ENCODE measurements at places on chromosomes 5 and 9.

DNA sequence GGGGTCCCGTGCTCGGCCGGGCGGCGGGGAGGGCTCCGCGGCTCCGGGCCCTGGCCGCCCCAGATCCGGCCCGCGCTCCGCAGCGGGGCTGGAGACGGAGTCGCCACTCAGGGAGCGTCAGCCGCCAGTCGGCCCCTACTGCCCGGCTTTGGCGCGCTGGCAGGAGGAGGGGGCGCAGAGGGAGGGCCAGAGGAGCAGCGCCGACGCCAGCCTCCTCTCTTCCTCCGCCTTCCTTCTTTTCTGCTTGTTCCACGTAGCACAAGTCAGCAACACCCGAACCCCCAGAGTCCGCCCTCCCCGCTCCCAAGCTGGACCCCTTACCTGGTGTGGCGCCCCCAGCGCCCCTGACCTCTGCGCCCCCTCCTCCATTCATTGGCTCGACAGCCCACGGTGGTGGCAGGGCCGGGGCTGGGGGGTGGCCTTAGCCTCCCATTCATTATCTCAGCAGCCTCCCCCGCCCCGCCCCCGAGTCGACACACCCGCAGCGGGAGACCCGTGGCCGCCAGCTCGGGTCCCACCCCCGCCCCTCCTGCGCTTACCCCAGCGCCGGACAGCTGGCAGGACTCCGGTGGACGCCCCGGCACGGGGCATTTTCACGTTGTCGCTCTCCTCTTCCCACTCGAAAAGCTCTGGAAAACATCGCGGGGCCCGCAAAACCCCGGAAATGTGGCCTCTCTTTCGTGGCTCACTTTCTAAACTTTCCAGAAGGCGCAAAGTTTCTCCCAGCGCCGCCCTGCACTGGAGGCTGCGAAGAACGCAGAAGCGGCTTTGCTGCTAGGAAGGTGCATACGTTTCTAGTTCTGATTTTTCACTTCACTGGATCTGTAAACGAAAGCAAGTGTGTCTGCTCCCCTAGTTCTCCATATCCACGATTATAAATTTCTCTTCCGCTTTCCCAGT lies at the start of gene LPAR1:
LPAR1 (minus strand) TSS at position 140 of the 900 bp plus-strand sequence. CDS start 66,353 bp downstream, outside the sequence.
- no peak for DNase-seq

DNA sequence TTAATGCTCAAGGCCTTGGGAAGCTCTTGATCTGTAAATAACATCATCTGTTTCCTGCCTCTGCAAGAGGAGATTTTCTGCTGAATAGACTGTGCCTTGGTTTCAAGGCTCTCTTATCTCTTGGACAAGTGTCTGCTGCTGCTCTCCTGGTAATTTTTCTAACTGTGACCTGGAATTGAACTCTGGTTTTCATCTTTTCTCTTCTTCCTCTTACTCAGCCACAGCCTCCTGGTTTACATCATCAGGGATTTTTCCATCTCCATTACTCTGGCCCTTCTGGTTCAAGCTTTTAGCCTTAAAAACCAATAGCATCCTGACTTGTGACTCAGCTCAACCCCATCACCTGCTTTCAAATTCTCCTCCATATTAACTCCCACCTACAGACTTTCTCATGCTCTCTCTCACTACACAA lies 49.6 kb upstream of the ITGA1 start:
- DNase-seq: no peak

DNA sequence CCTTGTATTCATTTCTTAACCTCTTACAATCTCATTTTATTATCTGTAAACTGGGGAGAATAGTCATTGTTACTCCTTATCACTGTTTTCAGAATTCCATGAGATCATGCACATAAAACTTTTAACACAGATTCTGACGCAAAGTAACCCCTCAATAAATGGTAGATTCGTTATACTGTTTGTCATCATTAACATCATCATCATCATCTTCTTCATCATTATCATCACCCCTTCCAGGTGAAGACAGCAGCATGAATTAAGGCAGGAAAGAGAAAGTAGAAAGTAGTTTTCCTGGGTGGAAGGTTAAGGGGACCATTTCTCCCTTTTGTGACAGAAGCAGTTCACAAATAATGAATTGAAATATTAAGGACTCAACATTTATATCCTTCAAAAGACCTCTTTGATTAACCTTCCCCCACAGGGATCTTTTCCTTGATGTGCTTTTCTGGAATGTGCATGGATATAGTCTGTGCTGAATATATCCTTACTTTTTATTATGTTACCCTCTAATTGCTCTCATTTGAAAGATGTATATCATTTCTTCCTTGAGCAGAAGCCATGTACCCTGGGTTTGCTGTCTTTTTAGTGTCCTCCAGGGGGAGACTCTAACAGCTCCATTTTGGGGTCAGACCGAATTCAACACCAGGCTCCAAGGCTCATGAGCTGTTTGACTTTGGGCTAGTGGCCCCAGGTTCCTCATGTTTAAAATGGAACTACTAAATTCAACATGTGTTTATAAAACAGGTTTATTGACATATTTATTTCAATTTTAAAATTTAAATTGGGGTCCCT lies 1029.9 kb upstream of the WWC1 start:
- no peak for DNase-seq

- DNase-seq: no peak
Measured at GRCh38 chr9:78806492-78807160, 509.7 kb downstream of the PSAT1 start.

- DNase-seq: no peak
Measured at GRCh38 chr9:37390759-37391158, 31.7 kb upstream of the GRHPR start.

- no peak for DNase-seq
Measured at GRCh38 chr5:22560147-22560546, 293.0 kb downstream of the CDH12 start.

- DNase-seq: no peak
Measured at GRCh38 chr5:1824903-1825841, 24.0 kb downstream of the NDUFS6 start.

DNA sequence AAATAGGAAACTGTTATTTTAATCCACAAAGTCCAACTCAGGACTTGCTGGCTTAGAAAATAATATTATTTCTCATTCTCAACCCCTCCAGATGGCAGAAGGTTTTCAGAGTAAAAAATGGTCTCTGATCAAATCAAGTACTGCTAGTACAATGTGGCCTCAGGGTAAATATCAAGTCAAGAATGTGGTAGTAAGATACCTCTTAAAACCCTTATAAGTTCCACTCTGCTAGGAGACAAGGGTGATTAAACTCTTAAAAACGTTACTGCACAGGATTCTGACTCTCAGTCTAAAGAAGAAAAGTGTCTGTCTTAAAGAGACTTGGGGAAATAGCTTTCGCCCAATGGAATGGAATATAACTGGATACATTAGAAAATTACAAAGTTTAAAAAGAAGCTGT lies 120.8 kb upstream of the PDE4D start:
- DNase-seq: no peak

DNA sequence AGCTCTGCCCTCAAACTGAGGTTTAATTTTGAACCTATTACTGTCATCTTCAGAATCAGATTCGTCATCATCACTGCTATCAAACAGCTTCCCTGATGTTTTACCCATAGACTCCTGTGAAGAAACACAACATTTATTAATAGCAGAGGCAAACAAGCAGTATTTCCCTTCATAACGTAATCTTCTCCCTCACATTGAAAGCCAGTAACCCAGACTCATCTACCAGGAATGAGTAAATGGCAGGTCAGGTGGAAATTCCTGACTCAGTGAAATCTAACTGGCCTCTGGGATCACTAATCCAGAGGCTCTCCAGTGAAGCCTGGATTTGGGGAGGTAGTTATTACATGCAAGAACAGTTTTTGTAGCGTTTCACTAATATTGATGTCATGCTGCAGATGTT lies 14.6 kb downstream of the NOL8 start:
- no peak for DNase-seq

- no peak for DNase-seq
Measured at GRCh38 chr5:61263072-61263471, 69.0 kb upstream of the ZSWIM6 start.

DNA sequence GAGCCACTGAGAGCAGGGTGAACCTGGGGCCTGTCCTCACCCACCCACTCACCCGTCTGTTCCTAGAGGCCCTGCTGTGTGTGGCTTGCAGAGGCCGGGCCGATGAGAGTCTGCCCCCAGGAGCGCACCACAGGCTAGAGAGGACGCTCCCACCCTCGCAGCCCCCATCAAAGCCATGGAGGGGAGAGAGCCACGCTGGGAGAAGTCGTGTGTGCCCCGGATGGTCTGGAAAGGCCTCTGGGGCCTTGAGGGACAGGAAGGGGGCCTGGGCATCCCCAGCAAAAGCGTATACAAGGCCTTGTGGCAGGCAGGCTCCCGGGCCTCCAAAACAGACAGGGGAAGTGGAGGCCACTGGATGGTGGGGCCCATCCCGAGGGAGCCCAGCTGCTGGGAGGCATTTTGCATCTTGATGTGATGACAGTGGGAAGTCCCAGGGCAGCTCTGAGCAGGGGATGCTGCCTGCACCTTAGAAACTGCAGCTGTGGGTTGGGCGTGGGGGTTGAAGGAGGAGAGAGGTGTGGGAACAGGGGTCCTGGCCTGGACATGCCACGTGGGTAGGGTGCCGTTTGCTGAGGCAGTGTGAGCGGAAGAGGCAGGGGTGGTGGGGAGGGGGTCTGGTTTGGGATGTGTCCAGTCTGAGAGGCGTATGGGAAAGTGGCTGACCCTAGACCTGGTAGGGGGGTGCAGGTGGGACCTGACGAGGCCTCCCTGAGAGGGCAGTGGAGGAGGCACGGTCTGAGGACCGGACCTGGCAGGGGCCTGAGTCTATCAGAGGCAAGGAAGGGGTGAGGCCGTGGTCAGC lies 43.0 kb upstream of the NOTCH1 start:
- no peak for DNase-seq

DNA sequence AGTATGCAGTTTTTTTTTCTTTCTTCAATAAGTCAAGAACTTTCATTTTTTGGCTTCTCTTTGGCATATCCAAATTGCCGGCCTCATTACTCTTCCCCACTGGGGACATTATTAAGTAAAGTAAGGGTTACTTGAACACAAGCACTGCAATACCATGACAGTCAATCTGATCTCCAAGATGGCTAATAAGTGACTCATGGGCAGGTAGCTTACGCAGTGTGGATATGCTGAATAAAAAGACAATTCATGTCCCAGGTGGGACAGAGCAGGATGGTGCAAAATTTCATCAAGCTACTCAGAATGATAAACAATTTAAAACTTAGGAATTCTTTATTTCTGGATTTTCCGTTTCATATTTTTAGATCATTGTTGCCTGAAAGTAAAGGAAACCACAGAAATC lies 671.8 kb downstream of the ACTL7B start:
- DNase-seq: no peak

DNA sequence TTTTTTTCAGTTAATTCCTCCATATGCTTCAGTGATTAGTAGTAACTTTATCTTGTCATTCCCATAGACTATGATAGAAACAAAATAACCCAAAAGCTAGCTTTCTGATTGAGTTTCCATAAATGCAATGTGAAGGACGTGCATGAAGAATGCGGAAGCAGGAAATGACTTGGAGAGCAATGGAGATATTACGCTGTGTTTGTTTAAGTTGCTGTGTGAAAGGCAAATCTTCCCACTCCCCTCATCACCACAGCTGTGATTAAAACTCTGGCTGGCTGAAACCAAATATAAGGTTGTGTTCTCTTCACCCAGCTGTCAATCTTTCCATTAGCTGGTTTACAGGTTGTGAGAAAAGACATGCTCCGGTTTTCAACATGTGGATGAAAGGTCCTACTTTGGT lies 83.9 kb downstream of the NR2F1-AS1 start:
- no peak for DNase-seq

GRCh38 chr5:136667789-136668188 lies 302.4 kb upstream of the TRPC7 start:
- DNase-seq: no peak

GRCh38 chr9:36163049-36163785 lies 6.0 kb upstream of the CCIN start:
- DNase-seq: no peak

DNA sequence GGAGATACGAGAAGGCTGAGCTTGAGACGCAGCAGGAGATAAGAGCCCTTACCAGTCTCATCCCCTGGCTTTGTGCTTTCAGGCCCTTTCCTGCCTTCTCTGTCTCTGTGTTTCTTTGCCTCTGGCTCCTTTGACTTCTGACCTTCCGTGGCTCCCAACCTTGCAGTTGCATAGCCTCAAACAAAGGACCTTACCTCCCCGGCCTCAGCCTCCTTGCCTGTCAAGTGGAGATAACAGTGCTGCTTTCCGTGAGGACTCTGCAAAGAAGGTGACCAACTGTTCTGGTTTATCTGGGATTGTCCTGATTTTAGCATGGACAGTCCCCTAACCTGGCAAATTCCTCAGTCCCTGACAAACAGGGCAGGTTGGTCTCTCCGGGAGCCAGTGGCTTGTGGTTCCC lies 287.8 kb upstream of the MVB12B start:
- no peak for DNase-seq

DNA sequence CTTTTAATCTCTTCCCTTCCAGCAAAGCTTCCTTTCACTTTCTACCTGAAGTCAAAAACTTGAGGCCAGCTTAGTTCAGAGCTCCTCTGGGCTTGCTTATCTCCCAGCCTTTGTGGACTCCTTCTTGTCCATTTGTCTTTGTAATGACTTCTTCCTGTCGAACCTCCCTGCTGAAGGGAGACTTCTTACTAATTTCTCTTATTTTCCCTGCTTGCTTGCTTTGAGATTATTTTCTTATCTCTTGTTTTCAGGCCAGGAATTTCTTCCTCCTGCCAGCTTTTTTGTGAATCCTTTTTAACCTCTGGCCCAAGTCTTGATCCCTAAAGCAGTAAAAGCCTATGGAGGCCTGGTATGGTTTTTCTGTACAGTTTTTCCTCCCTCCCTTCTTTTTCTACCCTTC lies 46.8 kb upstream of the DHFR start:
- no peak for DNase-seq

- no peak for DNase-seq
Measured at GRCh38 chr9:111938427-111938800, 41.8 kb downstream of the UGCG start.

DNA sequence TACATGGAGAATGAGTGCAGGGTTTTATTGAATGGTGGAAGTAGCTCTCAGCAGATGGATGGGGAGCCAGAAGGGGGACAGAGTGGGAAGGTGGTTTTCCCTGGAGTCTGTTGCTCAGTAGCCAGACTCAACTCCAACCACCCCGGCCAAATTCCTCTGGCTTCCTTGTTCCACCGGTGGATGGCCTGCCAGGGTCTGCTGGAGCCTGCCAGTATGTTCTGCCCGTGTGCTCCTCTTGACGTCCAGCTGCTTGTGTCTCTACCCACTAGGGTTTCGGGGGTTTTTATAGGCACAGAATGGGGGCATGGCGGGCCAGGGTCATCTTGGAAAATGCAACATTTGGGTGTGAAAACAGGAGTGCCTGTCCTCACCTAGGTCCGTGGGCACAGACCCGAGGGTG lies 51.4 kb upstream of the KLF9 start:
- no peak for DNase-seq

- no peak for DNase-seq
Measured at GRCh38 chr9:73583576-73583975, 431.9 kb downstream of the ANXA1 start.

- no peak for DNase-seq
Measured at GRCh38 chr9:127526655-127527559, 75.6 kb downstream of the LRSAM1 start.

DNA sequence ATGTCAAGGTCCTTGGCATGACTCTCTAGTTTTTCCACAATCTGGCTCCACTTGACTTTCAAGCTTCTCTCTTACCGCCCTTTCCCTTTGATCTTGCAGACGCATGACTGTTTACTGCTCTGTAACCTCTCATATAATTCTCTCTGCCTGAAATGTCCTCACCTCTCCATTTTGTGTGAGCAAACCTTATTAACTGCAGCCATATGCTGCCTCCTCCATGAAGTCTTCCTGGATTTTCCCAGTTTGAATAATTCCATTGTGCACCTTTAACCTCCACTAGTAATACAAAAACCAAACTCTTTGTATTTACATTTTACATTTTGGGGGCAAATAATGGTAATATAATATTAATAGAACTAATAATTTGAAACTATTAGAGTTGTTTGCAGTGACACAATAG lies 9.5 kb upstream of the C9orf72 start:
- DNase-seq: no peak
